ENCODE measurements at places on chromosomes 5 and 9.

- no peak for DNase-seq
Observed at GRCh38 chr5:114097570-114097969, 264.3 kb upstream of the KCNN2 start.

DNA sequence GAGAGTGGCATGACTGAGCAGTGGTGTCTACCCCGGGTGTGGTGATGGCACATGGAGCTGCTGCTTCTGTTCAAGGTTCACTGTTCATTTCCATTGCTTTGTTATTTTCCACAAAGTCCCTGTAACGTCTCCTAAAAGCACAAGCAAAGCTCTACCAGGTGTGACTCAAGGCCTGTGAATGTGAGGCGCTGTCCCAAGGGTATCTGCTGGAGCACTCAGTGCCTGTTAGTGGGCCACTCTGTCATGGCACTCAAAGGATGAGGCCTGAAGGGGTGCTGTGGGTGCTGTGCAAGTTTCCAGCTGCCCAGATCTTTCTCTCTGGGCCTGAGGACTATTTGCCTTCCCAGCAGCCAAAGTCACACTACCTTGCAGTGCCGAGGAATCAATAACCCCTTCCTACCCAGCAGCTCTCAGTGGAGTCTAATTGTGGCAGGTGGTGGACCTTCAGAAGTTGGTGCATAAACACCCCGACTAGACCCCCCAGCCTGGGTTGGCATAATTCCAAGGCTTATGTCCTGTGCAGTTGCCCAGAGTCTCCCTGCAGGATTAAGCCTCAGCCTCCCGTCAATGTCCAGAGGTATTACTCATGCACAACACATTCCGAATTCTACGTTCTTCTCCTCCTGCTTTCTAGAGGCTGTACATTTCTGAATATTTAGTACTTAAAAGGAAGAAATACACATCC lies 17.4 kb upstream of the PTCH1 start:
- DNase-seq, result no peak

DNA sequence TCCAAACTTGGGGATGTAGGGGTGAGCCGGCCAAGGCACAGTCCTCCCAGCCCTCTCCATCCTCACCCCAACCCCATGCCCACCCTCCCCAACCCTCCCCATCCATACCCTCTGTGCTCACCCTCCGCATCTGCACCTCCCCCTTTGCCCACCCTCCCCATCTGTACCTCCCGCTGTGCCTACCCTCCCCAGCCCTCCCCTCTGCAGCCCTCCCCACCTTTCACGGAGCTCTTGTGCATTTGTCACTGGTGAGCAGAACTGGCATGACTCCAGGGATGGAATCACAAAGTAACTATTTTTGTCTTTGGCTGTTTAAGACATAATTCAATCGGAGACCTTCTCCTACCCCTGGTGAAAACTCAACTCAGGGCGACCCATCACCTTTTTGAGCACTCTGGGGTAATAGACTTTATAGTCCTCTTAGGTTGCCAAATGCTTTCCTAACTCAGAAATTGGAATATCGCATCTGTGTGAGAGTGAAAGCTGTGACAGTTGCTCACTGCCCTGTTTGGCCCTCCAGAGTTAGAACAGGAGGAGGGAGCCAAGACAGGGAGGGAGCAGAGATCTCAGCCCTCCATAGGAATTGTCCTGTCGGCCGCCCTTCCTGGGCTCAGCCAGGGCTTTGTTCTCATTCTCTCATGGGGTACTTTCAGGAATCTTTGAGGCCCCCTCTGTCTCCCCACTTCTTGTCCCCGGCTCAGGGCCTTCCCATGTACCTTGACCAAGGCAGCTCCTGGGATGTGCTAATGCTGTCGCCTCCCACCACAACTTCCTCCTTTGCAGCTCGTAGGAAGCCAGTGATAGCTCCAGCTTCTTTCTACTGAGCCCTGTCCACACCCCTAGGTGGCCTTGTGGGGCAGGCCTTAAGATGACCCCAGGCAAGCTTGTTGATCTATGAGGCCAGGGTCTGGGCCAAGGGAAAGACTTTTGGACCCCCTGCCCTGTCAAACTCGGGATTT lies 36.2 kb downstream of the OTULIN start:
- no peak for DNase-seq

DNA sequence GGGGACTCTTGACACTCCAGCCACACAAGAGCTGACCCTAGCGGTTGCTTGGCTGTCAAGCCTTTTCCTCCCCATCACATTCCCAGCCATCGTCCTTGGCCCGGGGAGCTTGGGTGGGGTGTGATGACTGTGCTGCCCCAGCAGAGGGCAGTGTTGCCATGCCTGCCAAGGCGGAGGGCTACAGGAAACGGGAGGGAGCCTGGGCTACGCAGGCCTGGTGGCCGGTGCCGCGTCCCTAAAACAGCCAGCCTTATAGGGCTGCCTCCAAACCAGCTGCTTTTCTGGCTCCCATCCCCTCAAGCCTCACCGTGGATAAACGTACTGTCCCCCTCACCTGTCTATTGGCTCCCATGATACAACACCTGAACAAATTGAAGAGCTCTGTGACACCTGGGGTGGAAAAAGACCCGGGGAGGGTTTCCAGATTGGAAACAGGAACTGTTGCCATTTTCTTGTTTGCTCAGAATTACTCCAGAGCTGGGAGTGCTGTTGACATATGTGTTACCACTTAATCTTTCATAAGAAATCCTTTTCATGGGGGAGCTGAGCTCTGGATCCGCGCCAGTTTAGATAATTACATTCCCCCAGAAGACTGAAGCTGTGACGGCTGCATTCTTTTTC lies 72.8 kb upstream of the ASTN2 start:
- peak; percentile 12 for DNase-seq

DNA sequence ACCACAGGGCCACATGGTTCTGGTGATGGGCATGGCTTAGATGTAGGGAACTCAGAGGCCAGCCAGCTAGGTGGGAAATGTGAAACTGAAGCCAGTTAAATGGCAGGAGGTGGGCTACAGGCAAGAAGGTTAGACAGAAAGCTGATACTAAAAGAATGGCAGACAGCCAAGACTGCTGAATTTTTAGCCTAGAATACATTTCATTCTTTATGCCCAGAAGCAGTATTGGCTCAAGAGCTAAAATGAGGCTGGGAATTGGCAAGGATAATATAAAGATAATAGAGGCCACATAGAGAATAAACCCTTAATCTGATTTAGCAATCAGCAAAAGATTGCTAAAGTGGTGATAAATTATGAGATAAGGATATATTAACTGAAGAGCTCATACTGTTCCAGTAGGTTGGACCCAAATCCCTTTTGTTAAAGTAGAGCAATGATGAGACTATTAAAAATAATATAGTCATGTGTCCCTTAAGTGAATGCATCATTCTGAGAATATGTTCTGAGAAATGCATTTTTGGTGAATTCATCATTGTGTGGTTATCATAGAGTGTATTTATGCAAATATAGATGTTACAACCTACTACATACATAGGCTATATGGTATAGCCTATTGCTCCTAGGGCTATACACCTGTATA lies 234.3 kb downstream of the CHSY3 start:
- no peak for DNase-seq

DNA sequence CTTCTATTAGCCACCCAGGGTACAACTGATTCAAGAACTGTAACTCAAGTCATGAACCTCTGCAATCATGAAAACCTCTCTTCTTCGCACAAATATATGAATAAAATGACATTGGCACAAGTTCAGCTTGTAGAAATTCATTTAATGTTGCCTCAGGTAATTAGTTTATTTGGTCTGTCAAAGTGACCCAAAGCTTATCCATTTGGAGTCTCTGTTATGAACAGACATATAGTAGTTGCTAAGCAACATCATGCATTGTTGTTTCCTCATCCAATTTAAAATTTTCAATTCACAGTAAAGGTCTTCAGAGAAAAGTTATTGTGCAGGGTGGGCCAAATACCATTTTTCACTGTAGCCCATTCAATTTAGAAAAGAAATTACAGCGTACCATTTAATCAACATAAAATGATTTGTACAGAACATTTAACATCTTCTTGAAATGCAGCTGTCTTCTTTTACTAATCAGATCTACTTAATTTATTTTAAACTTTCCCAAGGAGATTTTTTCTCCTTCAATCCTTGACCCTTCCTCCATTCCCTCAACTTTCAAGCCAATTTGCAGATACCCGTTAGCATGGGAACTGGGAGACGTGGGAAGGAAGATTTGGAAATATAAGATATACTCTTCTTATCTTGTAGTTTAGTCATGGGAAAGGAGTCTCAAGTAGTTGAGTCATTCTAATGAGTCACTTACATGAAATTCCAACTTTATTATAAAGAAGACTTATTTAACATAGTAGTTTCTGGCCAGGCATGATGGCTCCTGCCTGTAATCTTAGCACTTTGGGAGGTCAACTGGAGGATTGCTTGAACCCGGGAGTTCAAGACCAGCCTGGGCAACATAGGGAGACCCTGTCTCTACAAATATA lies 231.3 kb downstream of the ATPSCKMT start:
- no peak for DNase-seq

- no peak for DNase-seq
Observed at GRCh38 chr9:90909225-90909624, 107.6 kb downstream of the SYK start.

DNA sequence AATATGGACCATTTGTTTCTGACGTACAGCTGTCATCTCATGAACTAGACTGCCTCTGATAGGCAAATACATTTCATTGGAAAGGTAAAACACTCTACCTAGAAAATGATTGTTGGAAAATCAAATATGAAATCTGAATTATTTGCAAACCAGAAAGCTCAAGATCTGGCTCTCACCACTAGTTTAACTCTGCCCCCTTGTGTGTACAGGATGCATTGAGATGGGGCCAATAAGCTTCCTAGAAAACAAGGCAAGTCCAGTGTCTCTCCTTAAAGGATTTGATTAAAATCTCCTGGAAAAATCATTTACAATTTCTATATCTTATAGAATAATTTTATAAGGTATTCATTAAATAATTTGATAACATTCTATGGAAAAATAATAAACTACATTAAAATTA lies 311.9 kb upstream of the ANKH start:
- DNase-seq, result no peak

GRCh38 chr9:134353539-134353938 lies 27.3 kb downstream of the RXRA start:
- no peak for DNase-seq

DNA sequence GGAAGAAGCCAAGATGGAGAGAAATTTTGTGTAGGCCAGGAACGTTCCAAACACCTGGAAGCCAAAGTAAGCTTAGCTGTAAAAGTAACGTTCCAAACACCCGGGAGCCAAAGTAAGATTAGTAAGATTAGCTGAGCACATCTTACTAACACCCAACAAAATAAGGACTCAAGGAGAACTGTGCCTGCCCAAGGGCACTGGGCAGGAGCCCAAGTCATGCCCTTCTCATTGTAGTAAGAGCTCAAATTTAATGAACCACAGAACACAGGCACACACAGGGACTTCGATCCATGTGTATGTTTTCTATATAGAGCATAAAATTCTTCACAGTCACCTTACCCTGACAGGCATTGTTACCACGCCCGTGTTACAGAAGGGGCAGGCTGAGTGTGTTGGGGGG lies 36.1 kb upstream of the NXNL2 start:
- no peak for DNase-seq

All from activated naive CD4-positive, alpha-beta T cell treated with anti-CD3 and anti-CD28 coated beads, Interleukin-2, amount 50 U/mL, for 16 hours (primary cell).